ENCODE measurements at places on chromosomes 4 and X.

- DNase-seq, result no peak
These were observed 471.9 kb downstream of the PDGFC start for GRCh38 chr4:156499684-156500083.

DNA sequence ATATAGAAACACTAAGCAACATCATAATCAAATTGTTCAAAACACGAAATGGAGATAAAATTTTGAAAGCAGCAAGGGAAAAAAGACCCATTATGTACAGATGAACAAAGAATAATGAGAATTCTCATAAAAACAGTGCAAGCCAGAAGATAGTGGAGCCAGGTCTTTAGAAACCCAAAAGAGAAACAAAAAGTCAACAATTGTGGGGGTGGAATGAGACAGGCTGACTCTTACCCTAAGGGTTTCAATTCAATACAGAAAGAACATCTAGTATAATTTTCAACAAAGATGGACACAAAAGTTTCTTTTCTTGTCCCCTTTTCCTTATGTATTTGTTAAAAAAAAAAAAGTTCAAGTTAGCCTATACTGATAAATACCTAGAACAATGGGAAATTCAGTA lies 34.0 kb upstream of the MAGEB2 start:
- no peak for DNase-seq

DNA sequence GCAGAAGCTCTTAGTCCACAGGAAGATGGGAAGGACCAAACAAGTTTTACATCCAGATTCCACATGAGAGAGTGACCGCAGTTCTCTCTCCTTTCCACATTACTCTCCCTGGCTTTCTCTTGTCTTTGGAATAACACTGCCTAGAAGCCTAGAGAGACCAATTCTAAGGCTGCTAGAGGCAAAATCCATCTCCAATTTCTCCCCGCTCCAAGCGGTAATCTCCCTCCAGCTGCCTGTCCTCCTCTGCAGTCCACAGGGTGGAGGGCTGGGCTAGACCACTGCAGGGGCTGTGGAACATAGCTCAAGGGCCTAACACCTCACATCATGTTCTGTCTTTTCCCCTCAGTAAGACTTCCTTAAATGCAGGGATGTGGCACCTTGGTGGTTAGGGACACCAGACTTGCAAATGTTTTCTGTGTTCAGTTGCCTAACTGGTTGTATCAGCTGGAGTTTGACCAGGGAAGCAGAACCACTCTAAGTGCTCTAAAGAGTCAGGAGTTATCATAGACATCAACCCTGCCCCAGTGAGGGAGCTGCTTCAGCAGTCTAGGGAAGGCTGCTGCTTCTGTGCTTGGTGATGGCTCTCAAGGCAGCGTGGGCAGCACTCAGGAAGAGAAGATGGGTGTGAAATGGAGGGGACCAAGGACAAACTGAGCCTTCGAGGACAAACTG lies 423.1 kb downstream of the BCOR start:
- DNase-seq, result no peak

GRCh38 chrX:74343343-74344279 lies 39.6 kb downstream of the ZCCHC13 start:
- no peak for DNase-seq

DNA sequence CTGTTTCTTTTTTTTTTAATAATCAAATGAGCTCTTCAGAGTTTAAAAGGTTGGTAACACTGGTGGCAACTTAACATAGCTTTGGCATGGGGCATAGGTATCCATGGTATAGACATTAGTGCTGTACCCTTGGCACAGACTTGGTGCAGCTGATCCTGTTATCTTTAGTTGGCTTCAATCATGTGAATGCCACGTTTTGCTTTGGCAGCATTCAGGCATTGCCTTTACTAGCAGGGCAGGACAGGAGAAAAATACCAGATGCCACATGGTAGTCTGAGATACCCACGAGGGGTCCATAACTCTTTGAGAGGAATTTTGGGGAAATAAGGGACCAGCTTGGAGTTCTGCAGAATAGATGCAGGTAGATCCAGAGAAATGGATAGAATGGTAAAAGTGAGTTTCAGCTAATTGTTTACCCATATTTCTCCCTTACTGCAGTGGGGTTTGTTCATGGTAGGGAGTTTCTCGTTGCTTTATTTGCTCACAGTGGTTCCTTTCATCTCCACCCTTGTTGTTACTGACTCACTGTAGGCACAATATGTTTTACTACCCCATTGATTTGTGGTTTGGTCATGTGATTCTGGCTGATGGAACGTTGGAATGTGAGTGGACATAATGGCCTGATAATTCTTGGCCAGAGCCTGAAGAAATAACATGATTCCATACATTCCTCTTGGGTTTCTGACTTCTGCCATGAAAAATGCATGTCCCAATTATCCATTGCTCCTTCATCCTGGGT lies 342.7 kb downstream of the GLUD2 start:
- no peak for DNase-seq

DNA sequence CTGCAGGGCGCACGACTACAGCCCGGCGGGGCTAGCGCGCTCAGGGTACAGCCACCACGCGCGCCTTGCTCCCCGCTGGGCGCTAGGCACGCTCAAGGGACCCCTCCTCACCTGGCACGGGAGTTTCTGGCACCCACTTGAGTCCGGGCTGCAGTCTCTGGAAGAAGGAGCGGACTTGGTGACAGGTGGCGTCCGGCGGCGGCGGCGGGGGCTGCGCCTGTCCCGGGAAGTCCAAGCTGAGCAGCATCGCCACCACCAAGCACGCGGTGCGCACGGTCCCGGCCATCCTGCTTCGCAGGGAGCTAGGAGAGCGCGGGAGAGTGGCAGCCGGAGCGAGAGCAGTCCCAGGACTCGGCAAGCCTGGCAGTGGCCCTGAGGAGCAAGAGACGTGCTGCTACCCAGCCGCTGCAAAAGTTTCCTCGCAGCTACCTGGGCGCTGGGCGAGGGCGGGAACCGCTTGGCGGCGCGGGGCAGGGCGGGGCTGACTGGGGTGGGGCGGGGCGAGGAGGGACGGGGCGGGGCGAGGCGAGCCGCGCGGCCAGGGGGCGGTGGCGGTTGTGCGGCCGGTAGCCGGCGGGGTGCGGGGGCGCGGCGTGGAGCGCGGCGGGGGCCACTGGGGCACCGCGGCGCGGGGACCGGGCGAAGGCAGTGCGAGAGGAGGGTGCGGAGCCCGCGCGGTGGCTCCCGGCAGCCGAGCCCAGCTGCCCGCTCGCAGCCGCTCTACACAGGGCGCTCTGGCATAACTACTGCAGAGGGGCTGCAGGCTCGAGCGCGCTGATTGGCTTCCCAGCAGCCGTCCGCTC lies at the start of gene GPC3:
GPC3 (minus strand) TSS at position 431 of the 803 bp plus-strand sequence.
- no peak for DNase-seq

- no peak for DNase-seq
These were observed 134.3 kb downstream of the MID1IP1 start for GRCh38 chrX:38935561-38935960.

GRCh38 chr4:142236268-142236667 lies 599.9 kb downstream of the IL15 start:
- no peak for DNase-seq

GRCh38 chr4:67273666-67274065 lies 271.6 kb downstream of the CENPC start:
- DNase-seq, result no peak

- DNase-seq, result no peak
These were observed 253.4 kb downstream of the TMA16 start for GRCh38 chr4:163747886-163748285.

DNA sequence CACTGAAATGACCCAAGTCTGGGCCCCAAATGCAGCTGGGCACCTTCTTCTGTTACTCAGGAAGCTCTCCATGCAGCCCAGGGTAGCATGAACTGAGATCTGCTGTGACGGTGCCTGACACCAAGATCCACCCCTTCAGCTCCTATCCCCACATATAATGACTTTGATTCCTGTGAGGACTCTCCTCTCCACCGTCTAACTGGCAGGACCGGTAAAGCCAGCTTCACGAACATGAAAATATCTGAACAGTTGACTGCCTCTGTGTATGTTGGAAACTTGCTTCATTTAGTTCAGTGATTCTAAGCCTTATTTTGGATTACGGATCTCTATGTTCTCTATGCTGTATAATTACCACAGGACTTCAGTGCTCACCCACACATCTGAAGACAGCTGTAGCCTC lies 115.5 kb upstream of the TMEM150C start:
- no peak for DNase-seq

GRCh38 chr4:119729835-119730670 lies 101.4 kb upstream of the PDE5A start:
- no peak for DNase-seq

DNA sequence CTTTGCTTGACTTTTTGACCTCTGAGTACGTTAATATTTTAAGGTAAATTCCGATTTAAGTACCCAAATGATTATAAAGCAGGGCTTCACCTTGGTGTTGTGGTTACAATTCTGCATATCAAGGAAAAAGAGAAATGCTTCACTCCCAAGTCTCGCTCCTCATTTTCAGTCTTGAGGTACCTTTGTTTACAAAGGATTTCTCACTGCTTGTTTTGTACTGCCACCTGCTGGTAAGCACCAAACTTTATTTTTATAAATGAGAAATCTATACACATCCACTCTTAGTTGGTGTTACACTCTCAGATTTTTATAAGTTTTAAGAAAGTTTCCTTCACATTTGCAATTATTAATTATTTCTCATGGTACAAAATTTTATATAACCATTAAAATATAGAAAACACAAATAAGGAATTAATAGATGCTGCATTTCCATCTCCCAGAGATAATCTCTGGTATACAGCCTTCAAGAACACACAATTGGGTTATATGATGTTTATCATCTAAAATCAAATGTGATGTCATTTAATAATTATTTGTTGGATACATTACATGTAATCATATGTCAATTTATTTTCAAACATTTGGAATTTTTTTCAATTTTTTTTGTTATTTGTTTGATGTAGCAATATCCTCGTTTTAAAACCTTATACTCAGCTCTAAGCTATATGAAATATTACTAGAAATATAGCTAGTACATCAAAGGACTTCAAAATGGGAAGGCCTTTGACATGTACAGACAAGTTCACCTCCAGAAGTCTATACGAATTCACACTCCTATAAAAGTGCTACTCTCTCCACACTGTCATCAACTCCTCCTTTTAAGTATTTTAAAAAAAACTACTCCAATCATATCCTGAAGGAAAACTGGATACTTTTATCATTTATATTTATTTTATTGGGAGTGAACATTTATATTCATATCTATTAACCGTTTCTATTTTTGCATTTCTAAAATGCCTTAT lies 179.9 kb downstream of the KCNIP4 start:
- DNase-seq, result no peak

GRCh38 chr4:163590103-163590502 lies 95.6 kb downstream of the TMA16 start:
- no peak for DNase-seq

DNA sequence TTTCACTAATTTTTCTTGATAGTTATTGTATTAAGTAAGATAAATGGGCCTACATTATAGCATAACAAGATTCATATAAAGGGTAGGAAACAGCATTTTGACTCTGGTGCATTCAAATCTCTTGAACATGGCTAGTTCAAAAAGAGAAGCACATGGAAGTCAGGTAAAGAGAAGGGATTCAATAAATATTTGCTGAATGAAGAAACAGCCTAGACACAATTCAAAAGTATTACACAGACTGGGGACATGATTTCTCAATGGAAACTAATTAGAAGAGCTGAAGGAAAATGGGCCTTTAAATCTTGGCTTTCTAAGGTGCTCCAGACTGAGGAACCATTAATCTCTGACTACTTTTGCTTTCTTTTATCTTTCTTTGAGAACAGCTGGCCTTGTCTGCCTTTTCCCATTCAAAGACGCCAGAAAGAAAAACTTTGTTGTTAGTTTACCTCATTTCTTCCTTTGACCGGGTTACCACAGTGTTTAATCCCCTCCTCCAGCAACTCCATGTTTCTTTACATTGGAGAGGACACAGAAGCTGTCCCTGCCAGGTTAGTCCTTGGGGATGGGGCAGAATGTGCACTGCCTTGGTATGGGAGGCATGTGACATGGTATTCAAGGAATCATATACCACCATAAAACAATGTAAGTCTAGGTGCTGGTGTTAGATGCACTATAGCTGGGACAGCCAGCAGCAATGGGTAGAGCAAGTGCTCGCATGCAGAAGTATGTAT lies 264.2 kb downstream of the CAMK2D start:
- DNase-seq, result no peak

DNA sequence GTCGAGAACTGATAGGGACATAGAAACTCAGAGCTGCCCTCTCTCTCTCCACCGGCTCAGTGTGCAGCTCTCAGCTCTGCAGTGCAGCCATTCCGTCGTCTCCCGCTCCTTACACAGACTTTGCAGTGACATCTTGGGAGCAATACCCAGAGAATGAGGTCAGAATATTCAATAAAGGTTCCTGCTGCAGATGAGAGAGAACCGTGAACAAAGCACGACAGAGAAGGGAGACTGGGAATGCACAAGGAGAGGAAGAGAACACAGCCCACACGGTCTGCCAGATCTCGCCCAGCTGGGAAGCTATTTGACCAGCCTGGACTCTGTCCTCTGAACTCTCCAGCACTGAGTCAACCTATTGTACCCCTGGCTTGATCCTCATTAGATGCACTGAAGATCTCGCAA lies 118.0 kb upstream of the PPARGC1A start:
- DNase-seq, result no peak

- DNase-seq, result no peak
These were observed 25.9 kb downstream of the PGM2 start for GRCh38 chr4:37852376-37852775.

DNA sequence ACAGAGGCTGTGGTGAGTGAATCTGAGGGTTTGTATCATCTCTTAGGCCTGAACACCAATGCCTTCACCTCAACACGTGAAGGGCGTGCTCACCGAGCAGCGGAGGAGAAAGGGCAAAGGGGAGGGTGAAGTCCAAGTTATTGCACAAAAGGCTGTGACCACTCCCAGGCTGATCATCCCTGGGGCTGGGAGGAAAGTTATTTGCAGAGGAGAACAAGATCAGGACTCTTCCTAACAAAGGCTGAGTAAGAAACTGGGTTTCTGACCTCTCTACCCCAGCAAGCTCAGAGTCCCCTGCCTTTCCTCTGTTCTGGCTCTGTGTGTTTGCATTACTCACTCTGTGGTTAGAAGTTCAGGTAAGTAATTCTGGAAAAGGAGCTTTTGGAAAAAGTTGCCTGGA lies 366.3 kb upstream of the CXorf51A start:
- no peak for DNase-seq

DNA sequence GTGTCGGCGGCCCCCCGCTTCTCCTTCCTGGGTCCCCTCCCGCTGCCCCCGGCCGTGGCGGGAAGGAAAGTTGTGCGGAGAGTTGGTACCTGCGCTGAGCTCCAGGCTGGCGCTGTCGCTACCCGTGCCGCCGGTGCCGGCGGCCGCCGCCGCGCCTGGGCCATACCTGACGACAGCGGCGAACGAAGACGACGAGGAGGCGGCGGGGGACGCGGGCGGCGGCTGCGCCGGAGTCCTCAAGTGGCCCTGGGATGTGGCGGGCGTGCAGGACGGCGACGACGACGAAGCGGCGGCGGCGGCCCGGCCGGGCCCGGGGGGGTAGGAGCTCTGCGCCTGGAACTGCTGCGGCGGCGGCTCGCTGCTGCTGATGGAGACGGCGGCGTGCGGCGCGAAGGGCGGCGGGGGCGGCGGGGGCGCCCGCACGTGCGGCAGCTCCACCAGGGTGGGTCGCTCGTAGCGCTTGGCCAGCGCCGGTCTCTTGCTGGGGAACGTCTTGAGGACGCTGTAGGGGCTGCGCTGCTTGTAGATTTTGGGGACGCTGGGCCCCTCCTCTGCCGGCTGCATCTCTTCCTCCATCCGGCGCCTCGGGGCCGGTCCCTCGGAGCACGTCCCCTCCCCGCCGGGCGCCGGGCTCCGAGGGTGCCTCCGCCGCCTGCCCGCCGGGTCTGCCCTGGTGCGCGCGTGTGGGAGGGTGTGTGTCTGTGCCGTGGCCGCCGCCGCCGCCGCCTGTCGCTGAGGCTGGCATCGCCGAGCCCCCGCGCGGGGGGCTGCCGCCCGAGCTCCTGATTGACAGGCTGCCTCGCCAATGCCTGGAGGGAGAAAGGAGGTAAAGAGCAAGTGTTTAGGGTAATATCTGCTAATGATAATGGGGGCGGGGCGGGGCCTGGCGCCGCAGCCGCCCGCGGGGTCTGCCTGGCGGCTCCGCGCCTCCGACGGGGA lies 618 bp downstream of the BEND4 start:
- no peak for DNase-seq
